ENCODE measurements at places on chromosomes 2 and 18. TPM values are rescaled to one million over a fixed set of nuclear protein-coding genes. Genes with fewer than 3 reads are reported as not detected.

The ACMSD gene
- not detected for total RNA-seq

The SLC9A2 gene
- total RNA-seq = not detected

The GPBAR1 gene
- total RNA-seq = 0.03 TPM

The MYO5B gene
- 0.07 TPM for total RNA-seq

The EGR4 gene
- not detected for total RNA-seq

The CD226 gene
- total RNA-seq = 0.69 TPM

The TMEM200C gene
- total RNA-seq = 0.13 TPM

The SERPINB12 gene
- total RNA-seq = not detected

The KRTCAP3 gene
- 0.39 TPM for total RNA-seq

The CRYBA2 gene
- total RNA-seq = not detected

The CACNB4 gene
- total RNA-seq = 10.8 TPM

The DOCK10 gene
- total RNA-seq = 37.3 TPM

The ECEL1 gene
- total RNA-seq = not detected

The GDF7 gene
- total RNA-seq = 0.63 TPM

The PLEK gene
- total RNA-seq = 0.07 TPM

The TMEM185B gene
- 51.3 TPM for total RNA-seq

Measured in smooth muscle cell of the pulmonary artery (primary cell).